Esophagus mucosa (tissue), 1 donor: ENCODE measurements at places on chromosomes 4 and X. TPM values are rescaled to one million over a fixed set of nuclear protein-coding genes. Genes with fewer than 3 reads are reported as not detected.

The HEPH gene
- 2.9 TPM for total RNA-seq

DNA sequence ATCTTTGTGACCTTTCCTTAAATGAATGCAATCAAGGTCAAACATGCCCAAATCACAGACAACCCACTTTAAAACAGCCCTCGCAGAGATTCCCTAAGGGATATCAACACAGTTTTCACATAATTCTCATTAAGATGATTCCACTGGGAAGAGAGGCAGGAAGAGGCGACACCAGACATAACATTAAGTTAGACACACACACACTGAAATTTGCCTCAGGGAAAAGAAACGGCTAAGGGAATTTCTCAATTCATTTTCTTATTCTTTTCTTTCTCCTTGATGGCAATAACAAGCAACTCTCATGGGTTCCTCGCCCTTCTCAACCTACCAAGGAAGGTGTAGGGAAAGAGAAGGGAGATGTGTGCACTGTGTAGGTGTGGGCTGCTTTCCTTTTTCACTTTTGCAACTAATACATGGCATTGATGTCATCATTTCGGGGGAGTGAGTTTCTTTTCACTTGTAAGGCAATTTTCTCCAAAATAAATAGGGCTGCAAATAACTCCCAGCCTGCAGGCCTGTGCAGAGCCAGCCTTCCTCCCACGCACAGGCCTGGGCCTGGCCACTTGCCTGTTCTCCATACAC lies 41.4 kb downstream of the SOD3 start:
- no peak for ATAC-seq

DNA sequence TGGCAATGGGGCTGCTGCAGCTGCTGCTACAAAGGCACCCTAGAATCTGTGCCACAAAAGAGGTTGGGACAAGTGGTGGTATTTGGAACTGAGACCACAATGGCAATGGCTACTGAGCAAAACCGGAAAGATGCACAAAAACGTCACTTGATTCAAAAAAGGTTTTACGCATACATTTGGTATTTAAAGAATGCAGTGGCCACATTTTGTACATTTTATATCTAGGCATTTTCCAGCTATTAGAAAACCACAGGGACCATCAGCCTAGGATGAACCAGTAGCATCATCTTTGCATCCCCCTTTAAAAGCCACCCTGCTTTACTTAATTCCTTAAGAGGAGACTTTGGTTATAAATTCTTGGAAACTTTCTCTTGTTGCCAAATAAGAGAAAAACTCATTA lies 104.8 kb upstream of the CXCL13 start:
- ATAC-seq, result no peak

DNA sequence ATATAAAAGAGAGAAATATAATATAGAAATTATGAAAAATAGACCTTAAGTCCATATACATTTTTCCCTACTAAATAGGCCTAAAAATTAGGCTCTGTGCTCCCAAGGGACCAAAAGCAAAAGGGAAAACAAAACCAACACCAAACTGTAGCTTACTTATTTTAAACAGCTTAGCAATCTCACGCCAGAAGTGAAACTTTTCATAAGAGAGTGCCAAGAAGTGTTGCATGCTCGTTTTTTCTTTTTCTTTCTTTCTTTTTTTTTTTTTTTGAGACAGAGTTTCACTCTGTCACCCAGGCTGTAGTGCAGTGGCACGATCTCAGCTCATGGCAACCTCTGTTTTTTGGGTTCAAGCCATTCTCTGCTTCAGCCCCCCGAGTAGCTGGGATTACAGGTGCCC lies 250.4 kb downstream of the TMA16 start:
- no peak for ATAC-seq

GRCh38 chrX:123818243-123818642 lies 41.6 kb upstream of the XIAP start:
- peak; percentile 97 for ATAC-seq

DNA sequence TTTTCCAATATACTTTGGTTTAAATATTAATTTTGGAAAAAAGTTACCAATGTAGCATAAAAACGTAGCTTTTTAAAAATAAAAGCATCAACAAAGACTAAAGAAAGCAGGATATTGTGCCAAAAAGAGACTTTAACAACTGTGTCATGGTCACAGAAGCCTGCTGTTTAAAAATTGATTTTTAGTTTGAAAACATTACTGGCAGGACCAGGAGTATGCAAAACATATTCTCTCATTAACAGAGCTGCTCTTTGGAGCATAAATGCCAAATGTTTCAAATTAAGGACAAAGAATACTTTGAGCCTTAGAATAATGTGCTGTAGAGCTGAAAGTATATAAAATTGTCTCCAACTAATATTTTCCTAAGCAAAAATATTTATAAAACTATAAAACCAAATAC lies 279.0 kb downstream of the ARAP2 start:
- ATAC-seq, result no peak

DNA sequence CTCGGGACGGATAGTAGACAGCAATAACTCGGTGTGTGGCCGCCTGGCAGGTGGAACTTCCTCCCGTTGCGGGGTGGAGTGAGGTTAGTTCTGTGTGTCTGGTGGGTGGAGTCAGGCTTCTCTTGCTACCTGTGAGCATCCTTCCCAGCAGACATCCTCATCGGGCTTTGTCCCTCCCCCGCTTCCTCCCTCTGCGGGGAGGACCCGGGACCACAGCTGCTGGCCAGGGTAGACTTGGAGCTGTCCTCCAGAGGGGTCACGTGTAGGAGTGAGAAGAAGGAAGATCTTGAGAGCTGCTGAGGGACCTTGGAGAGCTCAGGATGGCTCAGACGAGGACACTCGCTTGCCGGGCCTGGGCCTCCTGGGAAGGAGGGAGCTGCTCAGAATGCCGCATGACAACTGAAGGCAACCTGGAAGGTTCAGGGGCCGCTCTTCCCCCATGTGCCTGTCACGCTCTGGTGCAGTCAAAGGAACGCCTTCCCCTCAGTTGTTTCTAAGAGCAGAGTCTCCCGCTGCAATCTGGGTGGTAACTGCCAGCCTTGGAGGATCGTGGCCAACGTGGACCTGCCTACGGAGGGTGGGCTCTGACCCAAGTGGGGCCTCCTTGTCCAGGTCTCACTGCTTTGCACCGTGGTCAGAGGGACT lies 5.7 kb upstream of the MSANTD1 start:
- ATAC-seq, result no peak

DNA sequence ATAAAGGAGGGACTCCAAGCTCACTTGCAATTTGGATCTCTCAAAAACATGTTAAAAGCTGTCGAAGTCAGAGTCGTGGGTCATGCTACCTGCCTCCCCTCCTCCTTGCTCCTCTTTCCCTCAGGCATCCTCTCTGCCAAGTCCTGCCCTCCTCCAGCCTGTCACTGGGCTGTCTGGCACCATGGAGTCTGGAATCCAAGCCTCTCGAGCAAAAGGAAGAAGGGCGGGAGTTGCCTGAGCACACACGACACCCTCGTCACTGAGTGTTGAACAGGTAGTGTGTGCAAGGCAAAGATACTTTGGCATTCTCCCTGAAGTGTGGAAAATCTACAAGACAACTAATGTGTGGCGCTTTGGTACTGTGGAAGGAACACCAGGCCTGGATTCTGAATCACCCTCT lies 62.2 kb downstream of the HAUS3 start:
- ATAC-seq, result no peak

DNA sequence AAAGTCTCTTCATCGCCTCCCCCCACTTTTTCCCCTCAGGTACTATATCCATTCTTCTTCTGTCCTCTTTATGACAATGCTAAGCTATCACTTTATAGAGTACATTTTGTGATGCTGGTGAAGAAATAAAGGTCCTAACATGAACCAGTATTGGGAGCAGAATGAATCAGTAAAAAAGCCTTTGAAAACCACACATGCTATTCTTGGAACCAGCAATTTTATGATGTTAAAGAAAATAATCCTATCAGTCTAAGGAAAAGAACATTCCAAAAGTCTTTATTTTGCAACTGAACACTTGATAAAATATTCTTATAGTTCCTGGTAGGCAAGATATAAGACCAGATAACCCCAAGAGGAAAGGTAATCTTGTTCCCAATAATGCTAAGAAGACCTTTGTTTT lies 107.8 kb upstream of the MCF2 start:
- ATAC-seq, result no peak
